ENCODE measurements at places on chromosomes 6 and 20.

GRCh38 chr6:34236131-34236442 is 586 bp upstream of the HMGA1 start:
- peak; percentile 35 for DNase-seq

GRCh38 chr20:59042151-59042795 is at the start of gene PRELID3B:
Gene PRELID3B, minus strand, starts transcription at chr20:59042786. Its CDS starts 56 bp downstream, at chr20:59042730.
- DNase-seq: no peak

DNA sequence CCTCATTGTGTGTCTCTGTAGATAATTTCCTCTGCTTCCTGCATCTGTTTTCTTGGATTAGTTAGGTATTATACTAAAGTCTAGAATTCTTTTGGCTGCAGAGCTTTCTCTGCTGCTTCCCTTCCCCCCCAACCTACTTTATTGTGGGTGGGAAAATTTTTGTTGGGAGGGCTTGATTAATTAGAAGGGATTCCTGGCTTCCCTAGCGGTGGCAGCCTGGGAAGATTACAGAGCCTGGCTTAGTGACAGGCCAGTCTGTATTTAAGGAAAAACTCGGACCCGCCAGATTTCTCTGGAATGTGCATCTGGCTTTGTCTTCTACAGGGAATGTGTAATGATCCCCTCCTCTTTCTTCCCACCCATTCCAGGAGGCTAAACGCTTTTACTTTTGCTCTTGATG is 31.2 kb downstream of the SLX4IP start:
- no peak for DNase-seq

DNA sequence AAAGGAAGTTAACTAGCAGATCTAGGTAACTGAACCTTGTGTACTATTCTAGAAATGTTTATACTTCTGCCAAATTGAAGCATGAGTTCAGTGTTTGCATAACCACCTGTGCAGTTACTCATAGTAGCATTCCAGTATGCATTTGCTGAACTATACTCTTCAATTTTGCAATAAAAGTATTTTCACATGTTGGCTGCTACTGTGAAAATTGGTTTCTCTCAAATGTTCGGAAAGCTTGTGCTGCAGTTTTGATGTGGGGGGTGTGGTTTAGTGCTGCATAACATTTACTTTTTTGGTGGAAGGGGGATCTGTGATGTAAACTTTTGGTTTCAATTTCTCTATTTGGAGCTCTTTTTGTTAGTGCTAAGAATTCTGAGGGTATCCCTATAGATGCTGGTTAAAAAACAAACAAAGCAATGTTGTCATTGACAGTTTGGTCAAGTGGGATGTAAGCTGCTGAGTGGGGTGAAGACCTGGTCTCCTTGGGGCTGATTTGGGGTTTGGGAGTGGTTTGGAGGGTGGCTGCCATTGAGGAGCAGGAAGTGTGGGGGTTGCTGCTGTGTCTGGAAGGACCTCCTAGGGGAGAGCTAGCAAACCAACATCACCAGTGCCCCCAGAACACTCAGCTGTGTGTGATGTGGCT is 87.8 kb downstream of the CARMIL1 start:
- DNase-seq: no peak

DNA sequence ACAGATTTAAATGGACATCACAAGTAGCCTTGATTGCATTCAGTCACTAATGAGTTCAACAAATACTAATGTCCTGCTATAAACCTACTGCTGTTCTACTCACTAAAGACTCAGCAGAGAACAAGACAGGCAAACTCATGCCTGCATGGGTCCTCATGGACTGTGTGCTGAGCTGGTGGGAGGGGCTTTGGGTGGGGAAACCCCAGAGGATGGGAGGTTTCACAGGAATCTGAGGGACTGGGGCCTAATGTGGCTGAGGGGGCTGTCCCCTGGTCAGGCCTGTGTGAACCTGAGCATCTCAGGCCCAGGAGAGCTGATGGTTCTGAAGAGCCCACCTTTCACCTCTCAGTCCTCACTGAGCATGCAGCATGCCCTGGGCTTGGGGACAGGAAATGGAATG is 1.4 kb downstream of the CST8 start:
- no peak for DNase-seq

- DNase-seq: no peak
Observed at GRCh38 chr20:24118034-24118433, 129.5 kb upstream of the GGTLC1 start.

DNA sequence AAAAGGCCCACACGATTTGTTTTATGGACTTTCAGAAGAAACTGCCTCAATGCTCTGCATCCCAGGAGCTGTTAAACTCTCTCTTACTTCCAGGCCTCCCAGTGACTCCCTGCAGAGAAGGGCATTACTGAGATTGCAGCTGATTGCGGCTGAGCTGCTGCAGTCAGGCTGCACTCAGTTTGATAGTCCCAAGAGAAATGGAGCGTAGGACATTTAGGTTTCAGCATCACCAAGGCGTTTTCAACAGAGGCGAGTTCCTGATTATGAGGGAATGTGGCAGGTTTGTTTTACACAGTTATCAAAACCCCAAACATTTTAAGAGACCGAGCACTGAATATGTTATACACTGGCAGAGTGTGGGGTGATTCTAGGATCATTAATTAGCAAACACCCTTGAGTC is 145.6 kb downstream of the TBX18 start:
- DNase-seq: no peak

DNA sequence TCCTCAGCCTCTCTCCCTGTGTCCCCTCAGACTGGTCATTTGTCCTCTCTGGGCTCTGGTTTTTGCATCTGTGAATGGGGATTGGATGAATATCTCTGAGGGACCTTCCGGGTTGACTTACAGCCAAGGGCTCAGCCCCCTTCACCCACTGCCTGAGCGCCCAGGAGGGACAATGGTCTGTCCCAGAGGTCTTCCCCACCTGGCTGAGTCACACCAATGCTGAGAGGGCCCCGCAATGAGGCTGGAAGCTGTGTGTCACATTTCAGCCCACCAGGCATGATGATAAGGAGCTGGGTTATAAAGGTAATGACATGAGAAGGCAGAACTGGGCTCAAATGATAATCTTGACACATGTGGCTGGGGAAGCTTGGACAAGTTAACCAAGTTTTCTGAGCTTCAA is 70.5 kb downstream of the TOX2 start:
- no peak for DNase-seq

Measured in activated T-helper 1 cell treated with Interleukin-2 at 50 U/mL for 16 hours (primary cell).